Fibroblast of gingiva (primary cell): ENCODE measurements at places on chromosomes 2 and 18.

GRCh38 chr2:162524192-162524591 is 180.3 kb downstream of the GCA start:
- DNase-seq: no peak

DNA sequence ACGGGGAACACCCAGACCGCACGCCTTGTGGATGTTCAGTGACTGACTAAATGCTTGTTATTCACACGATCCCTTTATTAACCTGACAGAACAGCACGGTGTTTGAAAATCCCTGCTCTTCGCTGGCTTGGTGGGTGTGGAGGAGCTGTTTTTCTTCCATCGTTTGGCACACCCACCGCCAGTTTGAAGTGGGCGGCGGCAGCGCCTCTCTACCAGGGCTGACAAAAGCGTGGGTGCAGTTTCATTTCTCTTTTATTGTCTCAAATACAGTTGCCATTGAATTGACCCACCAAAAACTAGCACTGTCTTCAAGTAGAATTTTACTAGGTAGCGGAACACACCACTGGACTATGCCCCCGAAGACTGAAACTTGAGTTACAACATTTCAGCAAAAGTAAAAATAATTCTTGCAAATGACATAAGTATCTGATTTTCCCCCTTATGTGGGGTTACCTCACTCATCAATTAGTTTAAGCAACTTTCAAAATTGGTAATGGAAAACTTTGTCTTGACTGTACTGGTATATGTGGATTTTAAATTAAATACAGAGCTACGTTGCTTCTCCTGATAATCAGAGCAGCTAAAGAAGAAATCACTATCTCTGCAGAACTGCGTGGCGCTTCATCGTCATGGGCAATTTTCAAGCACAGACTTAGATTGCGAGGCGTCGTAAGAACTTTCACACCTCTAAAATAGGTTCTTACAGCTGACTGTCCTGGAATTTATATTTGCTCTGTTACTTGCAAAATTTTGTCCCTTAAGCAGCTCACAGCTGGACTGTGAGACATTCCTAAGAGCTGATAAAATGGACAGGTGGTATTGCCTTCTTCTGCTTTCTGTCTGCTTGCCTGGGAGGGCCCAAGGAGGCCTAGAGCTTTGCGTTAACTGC is 60.9 kb downstream of the LDLRAD4 start:
- no peak for DNase-seq

DNA sequence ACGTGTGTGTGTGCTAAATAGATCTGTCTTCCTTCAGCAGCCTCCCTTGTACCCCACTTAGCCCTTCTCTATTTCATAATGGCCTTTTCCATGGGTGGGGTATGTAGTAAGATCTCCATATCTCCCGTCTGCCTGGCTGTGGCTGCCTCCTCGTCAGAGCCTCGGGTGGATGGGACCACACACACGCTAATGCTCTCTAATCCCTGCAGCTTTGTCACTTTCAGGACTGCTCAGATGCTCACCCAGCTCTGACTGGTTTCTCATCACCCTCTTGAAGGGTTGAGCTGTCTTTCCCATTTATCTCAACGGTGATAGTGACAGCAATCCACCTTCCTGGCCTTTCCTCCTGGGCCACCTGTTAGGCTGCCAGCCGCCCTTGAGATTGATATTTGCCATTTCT is 95.3 kb downstream of the DCC start:
- DNase-seq: no peak

GRCh38 chr2:10225291-10226037 is 77.2 kb upstream of the HPCAL1 start:
- no peak for DNase-seq

DNA sequence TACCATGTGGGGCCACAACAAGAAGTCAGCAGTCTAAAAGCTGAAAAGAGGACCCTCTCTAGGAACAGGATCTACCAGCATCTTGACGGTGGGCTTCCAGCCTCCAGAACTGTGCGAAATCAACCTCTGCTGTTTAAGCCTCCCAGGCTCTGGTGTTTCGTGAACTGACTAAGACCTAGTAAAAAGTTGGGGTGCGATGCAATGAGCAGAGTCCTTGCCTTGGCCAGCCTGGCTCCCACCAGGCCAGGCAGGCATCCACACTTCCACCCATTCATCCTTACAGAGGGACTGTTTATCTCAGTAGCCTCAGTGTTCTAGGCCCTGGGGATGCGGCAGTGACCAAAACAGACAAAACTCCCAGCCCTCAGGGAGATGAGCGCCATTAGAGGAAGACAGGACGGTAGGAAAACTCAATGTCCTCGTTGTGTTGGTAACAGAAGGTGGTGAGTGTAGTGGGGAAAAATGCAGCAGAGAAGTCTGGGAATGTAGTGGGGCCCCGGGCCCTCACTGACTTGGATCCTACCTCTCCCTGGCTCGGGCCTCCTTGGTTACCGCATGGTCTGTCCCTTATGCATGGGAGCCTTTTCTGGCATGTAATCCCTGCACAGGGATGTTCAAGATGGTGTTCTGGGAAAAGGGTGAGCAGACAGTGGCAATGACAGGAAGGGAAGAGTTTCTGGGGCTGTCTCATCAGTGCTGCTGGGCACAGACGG is 271.8 kb upstream of the HS6ST1 start:
- DNase-seq: no peak

GRCh38 chr18:42814618-42815017 is 300.9 kb downstream of the RIT2 start:
- DNase-seq: no peak
